Activated naive CD4-positive, alpha-beta T cell treated with anti-CD3 and anti-CD28 coated beads, Interleukin-2, amount 50 U/mL, for 16 hours (primary cell): ENCODE measurements at places on chromosomes 5 and 9.

GRCh38 chr9:6230037-6230780 is 14.6 kb downstream of the IL33 start:
- no peak for DNase-seq

GRCh38 chr5:154863291-154864080 is 5.1 kb downstream of the CNOT8 start:
- DNase-seq, result no peak

DNA sequence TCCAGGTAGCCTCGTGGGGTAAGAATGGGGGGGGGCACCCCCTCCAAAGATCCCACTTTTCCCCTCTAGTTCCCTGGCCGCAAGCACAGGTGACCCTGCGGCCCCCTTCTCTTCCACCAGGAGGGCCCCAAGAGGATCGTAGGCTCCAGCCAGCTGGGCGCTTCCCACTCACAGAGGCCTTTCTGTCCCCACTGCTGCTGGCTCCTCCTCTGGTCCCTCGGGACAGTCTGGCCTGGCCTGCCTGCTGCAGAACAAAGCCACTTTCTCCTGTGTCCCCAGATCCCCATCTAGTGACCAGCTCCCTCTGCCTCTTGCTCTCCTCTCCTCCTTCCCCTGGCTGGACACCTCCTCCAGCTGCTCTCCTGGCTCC is 534 bp upstream of the SAPCD2 start:
- no peak for DNase-seq

GRCh38 chr9:129489838-129490582 is 130.9 kb downstream of the C9orf50 start:
- DNase-seq, result peak; percentile 42

DNA sequence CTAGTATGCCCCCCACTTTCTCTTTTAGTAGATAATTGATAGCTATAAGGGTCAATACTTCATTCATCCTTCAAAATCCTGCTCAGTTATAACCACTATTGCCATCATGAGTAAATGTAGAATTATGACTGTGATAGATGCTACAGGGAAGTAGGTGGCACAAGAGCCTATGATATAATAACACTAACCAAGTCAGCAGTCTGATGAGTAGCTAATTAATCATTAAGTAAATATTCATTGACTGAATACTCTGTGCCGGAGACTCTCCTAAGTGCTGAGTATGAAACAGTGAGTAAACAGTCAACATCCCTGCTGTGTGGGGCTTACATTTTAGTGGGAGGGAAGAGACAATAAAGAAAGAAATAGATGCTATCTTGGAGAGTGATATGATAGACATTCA is 430.3 kb upstream of the ZNF462 start:
- DNase-seq, result no peak

DNA sequence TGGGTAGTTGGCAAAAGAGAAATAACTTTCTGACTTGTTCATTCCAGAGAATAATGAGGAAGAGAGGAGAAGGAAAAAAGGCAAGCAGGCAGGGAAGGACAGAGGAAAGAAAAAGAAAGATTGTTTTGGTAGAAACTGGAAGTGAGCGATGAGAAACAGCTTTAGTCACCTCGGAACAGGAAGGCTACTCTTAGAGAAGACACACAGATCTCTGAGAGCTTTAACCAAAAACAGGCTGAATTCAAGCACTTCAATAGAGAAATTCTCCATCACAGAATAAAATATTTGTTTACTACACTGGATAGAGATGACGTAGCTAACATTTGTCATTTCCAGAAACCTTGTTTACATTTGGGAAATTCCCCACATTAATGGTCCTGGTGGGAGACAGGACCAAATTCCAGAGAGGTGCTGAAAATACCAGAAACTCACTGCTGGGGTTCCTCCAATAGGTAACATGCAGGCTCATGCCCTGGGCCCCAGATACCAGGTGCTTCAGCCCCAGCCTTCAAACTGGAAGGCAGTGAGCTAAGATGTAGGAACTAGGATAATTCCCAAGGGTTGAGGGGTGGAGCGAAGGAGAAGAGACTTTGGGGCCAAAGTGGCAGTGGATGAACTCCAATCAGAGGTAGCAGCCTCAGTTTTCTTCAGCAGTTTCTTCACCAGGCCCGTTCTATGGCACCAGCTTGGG is 227.7 kb upstream of the GRAMD2B start:
- DNase-seq, result no peak

GRCh38 chr9:23825700-23826099 is 340 bp downstream of the ELAVL2 start:
- DNase-seq, result no peak

DNA sequence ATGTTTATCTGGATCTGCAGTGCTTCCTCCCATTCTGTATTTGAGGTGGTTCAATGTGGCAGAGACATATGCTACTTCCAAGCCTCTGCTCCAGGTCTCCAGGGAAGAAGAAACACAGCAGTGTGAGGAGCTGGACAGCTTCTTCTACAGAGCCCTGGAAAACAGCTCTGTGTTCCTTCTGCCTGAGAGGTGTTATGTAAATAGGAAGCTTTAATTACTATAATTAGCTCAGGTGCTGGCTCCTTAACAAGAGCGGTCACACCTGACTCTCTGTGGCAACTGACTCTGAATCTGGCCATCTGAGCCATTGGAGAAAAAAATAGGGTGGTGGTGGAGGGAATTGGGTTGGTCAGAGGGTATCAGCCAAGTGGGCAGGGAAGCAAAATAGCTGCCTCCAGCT is 332.4 kb upstream of the BRINP1 start:
- DNase-seq, result no peak

DNA sequence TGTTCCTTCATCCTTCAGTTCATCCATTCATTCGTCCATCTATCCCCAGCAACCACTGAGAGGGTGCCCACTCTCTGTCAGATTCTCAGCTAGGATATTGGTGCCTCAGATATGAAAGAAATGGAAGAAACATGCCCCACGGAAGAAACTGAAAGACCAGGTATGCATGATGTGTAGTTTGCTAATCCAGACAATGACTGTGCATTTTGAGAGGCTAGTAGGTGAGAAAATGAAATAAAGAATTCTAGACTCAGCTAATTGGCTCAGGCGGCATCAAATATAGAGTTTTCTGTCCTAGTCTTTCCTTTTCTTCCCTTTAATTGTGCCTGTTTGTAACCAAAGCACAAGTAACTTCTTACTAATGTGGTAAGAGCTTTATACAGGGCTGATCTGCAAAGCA is 104.7 kb downstream of the PDZD2 start:
- DNase-seq, result no peak

GRCh38 chr9:38229504-38230155 is 160.6 kb upstream of the SHB start:
- DNase-seq, result no peak

GRCh38 chr5:61735995-61736394 is 403.9 kb downstream of the ZSWIM6 start:
- no peak for DNase-seq

DNA sequence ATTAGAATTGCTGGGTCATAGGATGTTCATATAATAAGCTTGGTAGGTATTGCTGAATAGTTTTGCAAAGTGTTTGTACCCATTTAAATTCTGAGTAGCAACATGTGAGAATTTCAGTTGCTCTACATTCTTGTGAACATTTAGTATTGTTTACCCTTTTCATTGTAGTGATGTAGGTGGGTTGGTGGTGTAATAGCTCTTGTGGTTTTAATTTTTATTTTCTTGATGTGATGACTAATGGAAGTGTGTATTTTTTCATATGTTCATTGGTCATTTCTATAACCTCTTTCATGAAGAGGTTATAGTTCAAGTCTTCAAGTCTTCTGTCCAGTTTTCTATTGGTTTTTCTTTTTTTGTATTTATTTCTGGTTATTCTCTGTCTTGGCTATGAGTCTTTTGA is 34.4 kb downstream of the RASA1 start:
- DNase-seq, result no peak

- no peak for DNase-seq
Measured at GRCh38 chr5:139665626-139666025, 17.5 kb downstream of the CXXC5 start.

DNA sequence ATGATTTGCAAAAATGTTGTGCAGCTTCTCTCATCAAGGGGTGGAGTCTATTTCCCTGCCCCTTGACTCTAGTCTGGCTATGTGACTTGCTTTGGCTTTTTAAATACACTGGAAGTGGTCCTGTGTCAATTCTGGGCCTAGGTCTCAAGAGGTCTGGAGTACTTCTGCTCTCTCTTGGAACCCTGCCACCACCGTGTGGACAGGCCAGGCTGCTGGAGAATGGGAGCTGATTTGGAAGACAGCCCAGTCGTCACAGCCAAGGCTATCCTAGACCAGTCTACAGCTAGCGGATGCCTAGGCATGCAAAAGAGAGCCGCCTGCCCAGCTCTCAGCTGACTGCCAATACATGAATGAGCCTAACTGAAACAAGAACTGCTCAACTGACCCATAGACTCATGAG is 56.7 kb upstream of the CLINT1 start:
- no peak for DNase-seq

GRCh38 chr9:131613921-131614320 is 68.6 kb downstream of the PRRT1B start:
- DNase-seq, result no peak

DNA sequence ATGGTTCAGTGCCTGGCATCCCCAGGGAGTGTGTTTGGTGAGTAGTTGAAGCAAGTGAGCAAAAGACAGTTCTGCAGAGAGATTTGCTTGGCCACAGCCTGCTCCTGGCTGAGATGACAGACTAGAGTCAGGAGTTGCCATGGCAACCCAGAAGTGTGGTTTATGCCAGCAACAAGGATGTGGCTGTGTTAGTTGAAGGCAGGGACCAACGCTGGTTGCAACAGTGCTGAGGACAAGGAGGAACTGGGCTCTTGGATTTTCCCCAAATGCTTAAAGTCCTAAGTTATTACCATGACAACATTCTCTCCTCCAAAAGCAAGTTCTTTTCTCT is 2.7 kb downstream of the NXNL2 start:
- no peak for DNase-seq

GRCh38 chr5:66174338-66174737 is 30.2 kb downstream of the SREK1 start:
- no peak for DNase-seq

- DNase-seq, result no peak
Measured at GRCh38 chr5:32523625-32524024, 61.7 kb upstream of the SUB1 start.

DNA sequence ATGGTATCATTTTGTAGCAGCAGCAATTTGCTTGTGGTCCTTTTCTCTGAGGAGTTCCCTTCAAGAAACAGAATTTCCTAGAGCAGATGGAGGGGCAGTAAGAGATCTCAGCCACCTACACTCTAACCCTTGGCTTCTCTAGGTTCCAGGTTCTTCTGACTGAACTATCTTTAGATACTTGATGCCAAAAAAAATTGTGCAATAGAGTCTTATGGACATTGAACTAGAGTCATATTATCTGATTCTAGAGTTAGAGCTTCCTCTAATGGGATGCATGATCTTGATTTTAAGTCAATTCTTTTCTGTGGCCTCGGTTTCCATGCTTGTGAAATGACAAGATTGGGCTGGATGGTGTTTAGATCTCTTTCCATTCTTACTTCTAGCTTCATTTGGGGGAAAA is 142.8 kb downstream of the EGFLAM start:
- DNase-seq, result no peak

DNA sequence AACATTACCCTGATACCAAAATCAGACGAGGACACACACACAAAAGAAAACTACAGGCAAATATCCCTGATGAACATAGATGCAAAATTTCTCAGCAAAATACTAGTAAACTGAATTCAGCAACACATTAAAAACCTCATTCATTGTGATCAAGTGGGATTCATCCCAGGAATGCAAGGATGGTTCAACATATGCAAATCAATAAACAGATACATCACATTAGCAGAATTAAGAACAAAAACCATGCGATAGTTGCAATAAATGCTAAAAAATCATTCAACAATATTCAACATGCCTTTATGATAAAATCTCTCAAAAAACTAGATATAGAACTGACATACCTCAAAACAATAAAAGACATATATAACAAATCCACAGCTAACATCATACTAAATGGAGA is 36.9 kb upstream of the TNPO1 start:
- no peak for DNase-seq

GRCh38 chr9:128160603-128160987 is 530 bp downstream of the BBLN start:
- DNase-seq, result peak; percentile 66

DNA sequence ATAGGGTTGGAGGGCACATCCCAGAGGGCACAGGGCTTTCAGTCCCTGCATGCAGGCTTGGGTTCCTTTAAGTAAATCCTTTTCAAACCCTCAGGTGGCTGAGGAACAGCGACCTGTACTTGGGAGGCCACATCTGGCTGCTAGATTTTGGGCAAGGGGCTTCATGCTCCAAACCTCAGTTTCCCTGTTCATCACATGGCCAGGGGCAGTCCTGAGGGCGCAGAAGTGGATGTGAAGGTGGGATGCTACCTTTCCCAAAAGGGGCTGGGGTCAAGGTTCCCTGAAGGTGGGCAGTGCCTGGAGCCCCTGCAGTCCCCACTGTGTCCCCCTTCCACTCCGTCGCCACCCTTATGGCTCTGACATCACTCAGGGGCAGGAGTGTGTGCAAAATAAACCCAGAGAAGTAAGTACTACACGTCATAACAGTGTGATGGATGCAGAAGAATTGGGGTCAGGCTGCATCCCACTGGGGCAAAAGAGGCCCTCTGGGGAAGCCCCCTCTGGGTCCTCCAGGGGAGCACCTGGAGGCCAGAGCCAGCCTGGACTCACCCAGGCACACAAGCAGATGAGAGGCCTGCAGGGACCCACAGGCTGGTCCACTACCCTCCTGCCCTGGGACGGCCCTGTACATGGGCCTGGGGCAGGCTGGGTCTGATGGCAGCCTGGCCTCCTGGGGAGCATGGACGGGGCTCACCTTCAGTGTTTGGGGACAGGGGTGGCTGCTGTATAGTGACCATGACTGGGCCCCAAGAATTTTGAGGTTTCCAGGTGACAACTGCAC is 1.9 kb upstream of the CARD19 start:
- DNase-seq, result no peak

DNA sequence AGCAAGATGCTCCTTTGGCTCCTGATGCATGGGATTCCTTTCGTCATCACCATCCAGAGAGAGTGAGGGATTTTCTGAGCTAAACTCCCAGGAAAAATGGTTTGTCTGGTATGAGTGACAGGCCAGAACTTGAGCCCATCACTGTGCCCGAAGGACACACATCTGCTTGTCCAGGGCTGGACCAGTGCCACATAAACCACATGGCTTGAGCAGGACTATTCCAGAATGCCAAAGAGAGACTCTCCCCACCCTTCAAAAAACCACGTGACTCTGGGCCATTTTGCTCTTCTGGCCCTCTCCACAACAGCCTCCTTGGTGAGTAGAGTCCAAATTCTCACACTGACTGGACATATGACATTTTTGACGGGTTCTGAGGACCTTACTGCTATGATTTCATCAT is 46.4 kb upstream of the SHC3 start:
- no peak for DNase-seq

GRCh38 chr5:175867587-175868347 is 3.6 kb upstream of the CPLX2 start:
- DNase-seq, result no peak

GRCh38 chr9:16255217-16255616 is 615.3 kb downstream of the BNC2 start:
- DNase-seq, result no peak

DNA sequence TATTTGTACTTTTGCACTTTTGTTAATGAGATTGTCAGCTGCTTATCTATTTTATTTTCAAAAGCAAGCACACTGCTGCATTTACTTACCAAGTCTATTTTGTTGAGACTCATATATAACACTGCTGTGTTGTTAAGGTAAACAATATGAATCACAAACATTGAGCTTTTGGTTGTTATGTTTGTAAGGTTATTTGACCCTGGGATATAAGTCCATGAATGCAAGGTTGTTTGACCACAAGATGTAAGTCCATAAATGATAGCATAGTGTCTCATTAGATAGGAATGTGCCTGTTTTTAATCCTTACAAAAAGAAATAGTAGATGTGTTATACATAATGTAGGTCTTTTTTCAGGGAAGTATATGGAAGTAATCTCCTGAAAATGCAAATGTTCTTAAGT is 845.9 kb downstream of the CDH9 start:
- DNase-seq, result no peak
